ENCODE measurements at places on chromosomes 7 and 10.

DNA sequence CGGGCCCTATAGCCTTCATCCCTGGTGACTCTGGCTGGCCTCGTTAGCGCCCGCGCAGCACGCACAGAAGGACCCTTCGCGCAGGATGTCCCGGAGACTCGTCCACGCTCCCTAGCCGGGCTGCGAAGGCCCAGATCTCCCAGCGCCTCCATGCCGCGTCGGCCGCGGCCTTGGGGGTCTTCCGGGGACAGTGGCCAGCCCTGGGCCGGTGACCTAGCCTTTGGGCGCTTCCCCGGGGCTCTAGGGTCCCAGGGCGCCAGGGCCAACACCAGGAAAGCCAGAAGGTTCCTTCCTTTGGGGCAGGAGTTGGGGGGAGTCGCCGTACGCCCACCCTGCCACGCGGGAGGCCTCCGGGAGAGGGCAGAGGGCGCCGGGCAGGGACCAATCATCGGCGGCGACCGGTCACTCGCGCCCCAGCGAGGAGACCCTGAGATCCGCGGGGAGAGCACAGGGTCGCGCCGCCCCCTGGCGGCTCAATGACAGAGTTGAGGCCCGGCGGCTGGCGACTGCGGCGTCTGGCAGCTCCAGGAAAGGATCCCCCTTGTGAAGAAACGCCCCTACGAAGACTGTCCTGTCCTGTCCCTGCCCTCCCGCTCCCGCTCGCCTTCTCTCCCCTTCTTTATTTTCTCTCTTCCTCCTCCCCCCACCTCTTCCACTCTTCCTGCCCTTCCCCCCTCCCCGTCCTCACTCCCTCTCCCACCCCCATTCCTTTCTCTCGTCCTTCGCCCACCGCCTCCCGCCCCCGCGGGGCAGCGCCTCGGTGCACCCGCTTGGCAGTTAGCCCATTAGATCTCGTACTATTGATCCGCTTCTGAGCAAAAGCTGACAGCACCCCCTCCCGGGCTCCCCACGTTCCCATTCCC is 62.3 kb upstream of the LBX1 start:
- DNase-seq = peak; percentile 92

DNA sequence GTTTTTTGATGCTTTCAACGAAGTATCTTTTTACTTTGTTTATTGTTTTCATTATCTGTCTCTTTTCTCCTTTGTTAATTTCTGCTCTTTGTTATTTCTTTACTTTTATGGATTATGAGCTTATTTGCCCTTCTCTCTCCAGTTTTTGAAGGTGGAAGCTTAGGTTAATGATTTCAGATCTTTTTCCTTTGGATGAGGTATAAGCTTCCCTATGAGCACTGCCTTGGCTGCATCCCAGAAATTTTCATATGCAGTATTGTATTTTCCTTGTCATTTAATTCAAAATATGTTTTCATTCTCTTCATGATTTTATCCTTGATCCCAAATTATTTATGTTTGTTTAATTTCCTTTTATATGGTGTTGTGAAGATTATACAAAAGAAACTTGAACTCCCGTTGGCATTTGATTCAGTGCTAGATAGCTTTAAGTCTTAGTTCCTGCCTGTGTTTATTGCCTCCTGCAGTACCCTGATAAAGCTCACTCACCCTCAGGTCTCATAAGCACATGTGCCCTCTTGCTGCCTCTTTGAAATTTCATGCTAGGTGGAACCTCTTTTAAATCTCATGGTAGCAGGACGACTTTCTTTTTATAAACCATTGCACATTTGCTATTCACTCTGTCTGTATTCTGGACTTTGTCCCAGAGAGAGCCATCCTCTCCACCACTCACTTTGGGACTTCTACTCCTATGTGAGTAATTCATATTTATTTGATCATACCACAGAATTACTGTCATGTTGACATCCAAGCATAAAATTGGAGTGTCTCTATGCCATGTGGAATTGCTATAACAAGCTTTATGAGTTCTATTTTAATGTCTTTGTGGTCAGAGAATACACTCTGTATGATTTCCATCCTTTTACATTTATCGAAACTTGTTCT is 23.0 kb upstream of the CEP41 start:
- no peak for DNase-seq

DNA sequence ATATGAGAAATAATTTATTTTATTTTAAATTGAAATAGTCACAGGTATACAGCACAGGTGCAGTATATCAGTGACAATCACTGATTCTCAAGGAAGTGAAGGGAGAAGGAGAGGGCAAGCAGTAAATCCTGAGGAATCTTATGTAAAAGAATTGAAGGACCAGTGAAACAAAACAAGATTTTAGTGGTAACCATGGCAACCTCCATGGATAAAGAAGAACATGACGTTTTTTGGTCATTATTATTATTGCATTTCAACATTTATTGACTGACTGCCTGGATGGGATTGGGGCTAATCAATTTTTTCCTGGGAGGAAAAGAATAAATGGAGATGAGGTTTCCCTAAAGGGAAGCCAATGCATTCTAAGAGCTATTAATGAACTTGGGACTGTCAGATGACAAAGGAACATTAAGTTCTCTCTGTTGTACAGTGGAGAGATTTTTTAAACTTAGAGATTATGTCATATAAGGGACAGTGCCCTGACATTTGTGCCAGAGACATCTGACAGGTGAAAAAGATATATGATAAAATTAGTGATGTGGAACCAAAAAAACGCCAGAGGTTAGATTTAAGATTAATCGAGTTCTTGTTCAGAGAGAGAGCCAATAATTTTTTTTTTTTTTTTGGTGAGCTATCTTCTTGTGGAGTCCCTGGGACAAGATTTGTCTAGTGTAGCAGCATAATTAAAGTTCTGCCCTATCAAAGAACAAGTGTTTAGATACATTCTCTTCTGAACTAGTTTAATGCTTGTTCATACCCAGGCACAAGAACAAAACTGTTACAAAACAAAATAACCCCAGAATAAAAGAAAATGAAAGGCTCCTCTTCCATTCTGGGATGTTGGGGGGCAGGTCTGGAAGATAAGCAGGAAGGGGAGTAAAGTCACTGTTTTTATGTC is 279.9 kb downstream of the CSTF2T start:
- DNase-seq = no peak

GRCh38 chr10:95217476-95217875 is 23.4 kb downstream of the ACSM6 start:
- DNase-seq = no peak

- DNase-seq = no peak
Measured at GRCh38 chr10:89369156-89370105, 8.4 kb upstream of the IFIT1B start.

DNA sequence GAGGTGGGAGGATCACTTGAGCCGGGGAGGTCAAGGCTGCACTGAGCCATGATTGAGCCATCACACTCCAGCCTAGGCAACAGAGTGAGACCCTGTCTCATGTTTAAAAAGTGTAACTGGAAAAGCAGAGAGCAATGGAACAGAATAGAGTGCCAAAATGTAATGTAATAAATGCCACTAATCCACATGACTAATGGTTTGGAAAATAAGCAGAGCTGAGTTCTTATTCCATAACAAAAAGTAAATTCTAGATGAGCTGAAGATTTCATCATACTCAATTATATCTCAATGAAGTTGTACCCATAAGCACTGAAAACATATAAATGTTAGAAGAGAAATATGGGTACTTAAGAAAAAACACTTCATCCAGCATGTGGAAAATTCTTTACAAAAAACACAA is 132.6 kb downstream of the USP6NL start:
- no peak for DNase-seq

- DNase-seq = no peak
Measured at GRCh38 chr7:27835376-27835775, 95.4 kb downstream of the TAX1BP1 start.

DNA sequence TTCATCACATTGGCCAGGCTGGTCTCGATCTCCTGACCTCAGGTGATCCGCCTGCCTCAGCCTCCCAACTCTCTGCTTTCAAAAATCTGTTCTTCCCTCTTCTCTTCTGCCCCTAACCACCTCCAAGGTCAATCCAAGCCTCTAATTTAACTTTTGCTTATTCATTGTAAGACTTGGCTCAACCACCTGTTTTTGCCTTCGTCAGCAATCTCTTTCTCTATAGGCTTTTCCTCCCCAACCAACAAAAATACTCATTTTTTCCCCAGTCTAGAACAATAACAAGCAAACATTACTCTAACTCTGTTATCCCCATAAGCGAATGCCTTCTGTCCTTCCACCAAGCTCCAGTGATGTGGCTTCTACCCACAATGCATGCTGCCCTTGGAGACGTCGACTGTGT is 89.8 kb upstream of the NMT2 start:
- no peak for DNase-seq

GRCh38 chr7:150804802-150805201 is 4.2 kb downstream of the TMEM176A start:
- DNase-seq = no peak

GRCh38 chr10:15420858-15421257 is 49.8 kb upstream of the FAM171A1 start:
- no peak for DNase-seq
